ENCODE measurements at places on chromosomes 12 and 14. TPM values are rescaled to one million over a fixed set of nuclear protein-coding genes. Genes with fewer than 3 reads are reported as not detected.

Gene CCDC184
- 0.36 TPM for total RNA-seq

- DNase-seq: no peak
These were observed 390.1 kb downstream of the KCNH5 start for GRCh38 chr14:62655166-62655565.

DNA sequence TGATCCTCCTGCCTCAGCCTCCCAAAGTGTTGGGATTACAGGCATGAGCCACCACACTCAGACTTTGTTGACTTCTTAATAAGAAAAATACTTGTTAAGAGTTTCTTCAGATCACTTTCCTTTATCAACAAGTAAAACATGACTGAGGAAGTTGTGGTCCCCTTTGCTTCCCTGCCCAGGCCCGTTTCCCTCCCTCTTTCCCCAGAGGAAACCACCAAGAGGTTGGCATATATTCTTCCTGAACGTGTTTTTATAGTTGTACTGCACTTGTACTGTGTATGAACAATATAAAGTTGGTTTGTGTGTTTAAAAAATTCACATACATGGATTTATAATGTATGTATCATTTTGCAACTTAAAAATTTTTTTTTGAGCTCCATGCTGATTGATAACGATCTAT lies 28.4 kb downstream of the PTPN11 start:
- no peak for DNase-seq

GRCh38 chr12:114683709-114684097 lies 272 bp downstream of the TBX3 start:
- DNase-seq: no peak

Gene TSHR
- total RNA-seq: not detected

Gene SRRM4
- not detected for total RNA-seq

DNA sequence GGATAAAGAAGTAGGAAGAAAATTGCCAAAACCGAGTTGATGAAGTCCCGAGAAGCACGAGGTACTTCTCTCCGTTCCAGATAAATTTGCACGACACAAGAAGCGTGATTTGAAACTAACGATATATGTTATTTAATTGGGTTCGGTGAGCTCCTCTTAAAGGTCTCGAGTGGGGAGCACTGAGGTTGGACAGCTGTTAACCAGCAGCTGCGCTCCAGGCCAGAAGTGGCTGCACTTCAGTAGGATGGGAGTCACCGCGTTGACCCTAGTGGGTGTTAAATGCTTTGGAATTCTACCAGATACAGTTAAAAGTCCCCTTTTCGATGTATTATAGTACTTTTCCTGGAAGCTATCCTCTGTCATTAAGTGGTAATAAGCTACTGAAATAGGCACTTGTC lies 953 bp upstream of the DCAF5 start:
- DNase-seq: no peak

- no peak for DNase-seq
These were observed 1.8 kb downstream of the ABCC9 start for GRCh38 chr12:21939435-21939834.

Gene LRRK2
- 0.21 TPM for total RNA-seq

Gene RERG
- not detected for total RNA-seq

Gene DERA
- total RNA-seq: 34.0 TPM

Gene CCDC198
- not detected for total RNA-seq

DNA sequence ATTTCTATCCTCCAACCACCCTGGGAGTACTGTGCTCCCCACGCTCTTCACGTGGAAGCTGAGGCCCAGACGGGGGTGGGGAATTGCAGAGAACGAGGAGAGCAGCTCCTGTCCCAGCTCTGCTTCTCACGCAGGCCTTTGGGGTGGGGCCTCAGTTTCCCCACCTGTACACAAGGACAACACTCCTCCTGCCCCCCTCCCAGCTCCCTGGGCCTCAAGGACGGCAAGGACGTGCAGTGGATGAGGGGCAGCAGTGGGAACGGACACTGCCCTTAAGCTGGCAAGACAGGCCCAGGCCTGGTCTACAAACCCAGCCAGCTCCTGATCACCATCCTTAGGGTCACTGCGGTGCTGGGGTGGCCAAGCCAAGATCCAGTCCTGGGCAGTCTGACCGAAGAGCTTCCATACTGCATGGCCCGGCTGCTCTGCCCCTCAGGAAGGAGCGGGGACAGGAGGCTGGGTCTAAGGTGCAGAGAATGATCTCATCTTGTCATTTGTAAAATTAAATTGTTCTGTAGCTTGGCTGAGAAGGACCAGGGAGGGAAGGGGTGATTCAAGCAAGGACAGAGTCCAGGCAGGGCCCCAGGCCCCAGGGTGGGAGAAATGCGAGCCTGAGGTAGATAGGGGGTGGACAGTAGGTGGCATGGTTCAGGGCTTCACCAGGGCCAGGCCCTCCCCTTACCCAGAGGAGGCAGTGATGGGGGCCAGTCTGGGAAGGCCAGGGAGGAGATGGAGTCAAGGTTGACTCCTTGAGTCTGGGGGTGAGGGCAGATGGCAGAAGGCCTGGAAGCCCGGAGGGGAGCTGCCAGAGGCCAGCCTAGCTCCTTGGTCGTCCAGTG lies 1.3 kb upstream of the CLBA1 start:
- no peak for DNase-seq

DNA sequence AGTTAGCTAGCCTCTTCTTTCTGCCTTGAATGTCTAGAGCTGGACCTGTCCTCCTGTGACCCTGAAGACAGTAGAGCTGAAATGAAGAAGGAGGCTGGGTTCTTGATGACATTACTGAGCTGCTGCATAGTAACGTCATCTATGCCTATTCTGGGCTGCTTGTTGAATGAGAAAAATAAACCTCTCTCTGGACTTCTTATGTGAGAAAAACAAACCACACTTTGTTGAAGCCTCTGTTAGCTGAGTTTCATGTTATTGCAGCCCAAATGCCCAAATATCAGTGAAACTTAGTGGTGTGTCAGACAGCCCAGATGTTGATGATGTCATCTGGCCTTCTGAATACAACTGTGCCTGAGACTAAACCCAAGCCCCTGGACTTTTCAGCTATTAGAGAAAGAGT lies 67.0 kb upstream of the MAX start:
- DNase-seq: peak; percentile 29

DNA sequence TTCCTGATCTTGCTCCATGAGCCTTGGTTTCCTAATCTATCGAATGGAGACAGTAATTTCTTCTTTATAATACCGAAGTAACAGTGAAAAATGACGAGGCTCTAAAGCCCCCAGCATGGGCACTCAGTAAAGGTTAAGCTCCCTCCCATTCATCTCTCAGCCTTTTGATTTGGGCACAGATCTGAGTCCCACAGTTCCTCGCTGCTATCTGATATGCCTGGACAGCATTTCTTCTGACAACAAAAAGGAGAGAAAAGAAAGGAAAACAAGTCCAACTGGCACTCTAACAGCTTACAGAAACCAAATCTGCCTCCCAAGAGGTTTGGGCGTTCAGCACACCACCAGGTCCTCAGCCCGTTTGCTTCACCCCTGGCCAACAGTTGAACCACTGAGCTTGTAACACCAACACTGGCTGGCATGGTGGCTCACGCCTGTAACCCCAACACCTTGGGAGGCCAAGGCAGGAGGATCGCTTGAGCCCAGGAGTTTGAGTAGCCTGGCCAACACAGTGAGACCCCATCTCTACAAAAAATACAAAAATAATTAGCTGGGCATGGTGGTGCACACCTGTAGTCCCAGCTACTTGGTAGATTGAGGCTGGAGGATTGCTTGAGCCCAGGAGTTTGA lies 19.5 kb downstream of the CCDC88C start:
- DNase-seq: no peak

Gene CRIP1
- 87.3 TPM for total RNA-seq

DNA sequence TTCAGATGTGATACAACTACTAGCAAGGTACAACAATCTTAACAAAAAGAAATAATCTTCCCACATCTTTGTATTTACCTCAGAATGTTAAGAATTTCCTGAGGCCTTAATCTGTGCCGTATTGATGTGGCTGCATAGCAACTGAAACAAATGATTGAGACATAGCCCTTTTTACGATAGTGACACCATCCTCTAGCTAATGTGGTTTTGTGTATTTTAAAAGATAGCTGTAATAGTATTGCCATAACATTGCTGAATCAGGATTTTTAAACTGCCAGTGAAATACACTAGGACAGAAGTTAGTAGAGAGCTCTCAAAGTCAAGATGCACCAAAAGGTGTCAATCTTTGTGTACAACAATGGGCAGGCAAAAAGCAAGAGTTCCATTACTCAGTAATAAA lies 11.9 kb downstream of the NPAS3 start:
- no peak for DNase-seq

Gene PTPRB
- total RNA-seq: not detected

GRCh38 chr14:75333606-75334548 lies 55.2 kb downstream of the FOS start:
- DNase-seq: peak; percentile 33

DNA sequence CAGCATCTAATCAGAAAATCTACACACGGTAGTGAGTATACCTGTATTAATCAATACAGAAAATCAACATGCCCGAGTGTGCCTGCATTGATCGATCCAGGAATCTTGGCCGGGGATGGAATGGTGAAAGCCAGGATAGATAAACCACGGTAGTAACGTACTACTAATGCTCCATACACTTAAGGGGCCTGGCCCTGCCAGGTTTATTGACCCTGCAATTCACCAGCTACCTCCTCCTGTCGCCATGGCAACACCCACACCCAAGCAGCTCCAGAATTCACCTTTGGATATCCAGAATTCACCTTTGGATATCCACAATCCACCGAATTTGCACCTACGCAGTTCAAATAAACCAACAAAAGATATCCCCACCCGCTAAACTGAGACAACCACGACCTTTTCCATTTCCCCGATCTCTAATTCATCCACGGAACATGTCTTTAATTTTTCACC lies 14.8 kb upstream of the CALM1 start:
- no peak for DNase-seq

DNA sequence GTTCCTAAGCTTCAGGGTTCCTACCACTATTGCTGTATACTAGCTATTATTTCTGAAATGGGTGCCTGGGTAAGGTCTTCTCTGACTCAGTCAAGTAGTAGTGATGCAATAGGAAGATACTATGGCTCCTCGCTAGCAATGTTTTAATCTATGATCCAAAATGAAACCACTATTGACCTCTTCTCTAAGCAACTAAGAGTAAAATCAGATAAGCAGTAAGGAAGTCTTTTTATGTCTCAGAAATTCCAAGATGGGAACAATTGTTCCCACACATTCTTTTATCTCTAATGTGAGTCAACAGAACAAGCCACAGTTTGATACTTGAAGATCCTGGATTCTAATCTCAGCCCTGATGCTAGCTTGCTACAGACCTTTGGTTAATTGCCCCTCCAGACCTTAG lies 45.1 kb downstream of the AREL1 start:
- no peak for DNase-seq

Gene TAS2R42
- total RNA-seq: not detected

DNA sequence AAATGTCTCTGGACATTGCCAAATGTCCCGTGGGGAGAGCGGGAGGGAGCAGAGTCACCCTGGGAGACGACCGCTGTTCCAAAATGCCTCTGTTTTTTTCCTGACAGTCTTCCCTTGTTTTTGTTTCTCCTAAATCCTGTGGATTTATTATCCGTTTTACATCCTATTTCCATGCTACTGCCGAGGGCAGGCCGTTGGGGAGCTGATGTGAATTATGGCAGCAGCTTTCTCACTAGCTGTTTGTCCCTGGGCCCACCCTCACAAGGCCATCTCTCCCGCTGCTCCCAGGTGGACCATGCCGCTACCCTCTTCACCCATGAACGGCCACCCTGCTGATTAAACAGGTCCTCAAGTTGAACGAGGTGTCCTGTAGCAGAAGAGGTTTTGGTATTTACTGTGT lies 55.2 kb downstream of the FBXL14 start:
- no peak for DNase-seq

- DNase-seq: no peak
These were observed 21.7 kb downstream of the PAPLN start for GRCh38 chr14:73258845-73259611.

DNA sequence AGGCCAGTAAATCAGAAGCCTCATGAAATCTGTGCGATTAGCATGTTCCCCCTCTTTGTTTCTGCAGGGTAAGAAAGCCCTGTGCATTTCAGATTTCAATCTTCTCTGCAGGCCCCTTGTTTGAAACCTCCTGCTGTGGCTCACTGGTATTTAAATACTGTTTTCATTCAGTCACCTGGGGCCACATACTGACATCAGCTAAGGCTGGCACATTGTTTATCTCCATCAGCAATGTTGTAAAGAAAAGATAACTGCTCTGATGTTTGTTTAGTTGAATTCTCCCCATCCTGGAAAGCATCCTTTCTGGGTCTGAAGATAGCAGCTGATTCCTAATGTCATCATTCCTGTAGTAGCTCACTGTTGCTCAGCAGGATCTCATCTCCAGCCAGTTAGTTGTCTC lies 554.9 kb downstream of the NRXN3 start:
- DNase-seq: no peak

- DNase-seq: no peak
These were observed 8.6 kb downstream of the NANOG start for GRCh38 chr12:7797698-7798398.

- no peak for DNase-seq
These were observed 26.8 kb upstream of the ANP32D start for GRCh38 chr12:48445538-48445937.
